ENCODE measurements at places on chromosomes 12 and 14. TPM values are rescaled to one million over a fixed set of nuclear protein-coding genes. Genes with fewer than 3 reads are reported as not detected.

Gene PTPRB
- 0.17 TPM for total RNA-seq

DNA sequence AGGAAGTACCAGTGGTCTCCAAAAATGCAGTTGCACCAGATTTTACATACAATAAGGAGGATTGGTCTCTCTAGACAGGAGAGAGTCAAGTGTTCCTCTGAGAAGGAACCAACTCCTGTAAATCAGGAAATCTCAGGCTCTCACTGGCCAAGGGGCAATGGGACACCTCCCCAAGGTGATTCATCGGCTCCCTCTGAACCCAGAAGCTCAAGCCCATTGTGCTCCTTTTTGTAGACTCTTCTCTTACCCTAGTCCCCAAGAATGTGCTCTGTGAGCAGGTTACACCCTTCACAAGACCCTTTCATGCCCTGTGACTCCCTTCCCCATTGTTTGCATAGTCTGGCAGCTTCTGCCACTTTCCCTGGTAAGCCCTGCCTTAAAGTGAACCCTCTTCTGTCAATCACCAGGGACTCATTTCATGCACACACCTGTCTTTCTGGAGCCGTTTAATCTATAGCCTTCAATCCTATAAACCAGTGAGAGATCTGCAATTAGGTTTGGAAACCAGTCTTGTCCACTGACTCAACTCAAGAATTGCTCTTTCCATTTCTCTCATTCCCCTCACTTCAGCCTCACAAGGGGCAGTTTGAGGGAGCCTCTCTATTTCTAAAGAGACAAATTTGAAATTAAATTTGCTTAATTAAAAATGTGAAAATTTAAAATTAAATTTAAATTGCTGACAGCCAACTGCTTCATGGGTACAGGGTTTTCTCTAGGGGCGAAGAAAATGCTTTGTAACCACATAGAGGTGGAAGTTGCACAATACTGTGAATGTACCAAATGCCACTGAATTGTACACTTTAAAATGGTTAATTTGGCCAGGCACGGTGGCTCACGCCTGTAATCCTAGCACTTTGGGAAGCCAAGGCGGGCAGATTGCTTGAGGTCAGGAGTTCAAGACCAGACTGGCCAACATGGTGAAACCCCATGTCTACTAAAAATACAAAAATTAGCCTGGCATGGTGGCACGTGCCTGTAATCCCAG lies 38.3 kb upstream of the LTA4H start:
- peak; percentile 60 for DNase-seq

Gene TMED8
- total RNA-seq, result 11.2 TPM

Gene HRK
- total RNA-seq, result 0.83 TPM

DNA sequence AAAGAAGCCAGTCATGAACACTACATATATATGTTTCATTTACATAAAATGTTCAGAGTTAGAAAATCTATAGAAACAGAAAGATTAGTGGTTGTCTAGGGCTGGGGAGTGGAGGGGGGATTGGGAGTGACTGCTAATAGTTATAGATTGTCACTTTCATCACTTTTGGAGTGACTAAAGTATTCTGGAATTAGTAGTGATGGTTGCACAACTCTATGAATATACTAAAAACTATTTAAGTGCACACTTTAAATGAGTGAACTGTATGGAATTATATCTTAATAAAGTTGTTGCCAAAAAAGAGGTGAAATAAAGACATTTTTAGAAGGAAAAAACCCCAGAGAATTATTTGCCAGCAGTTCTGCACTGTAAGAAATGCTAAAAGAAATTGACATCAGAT lies 9.5 kb downstream of the CATSPERB start:
- no peak for DNase-seq

DNA sequence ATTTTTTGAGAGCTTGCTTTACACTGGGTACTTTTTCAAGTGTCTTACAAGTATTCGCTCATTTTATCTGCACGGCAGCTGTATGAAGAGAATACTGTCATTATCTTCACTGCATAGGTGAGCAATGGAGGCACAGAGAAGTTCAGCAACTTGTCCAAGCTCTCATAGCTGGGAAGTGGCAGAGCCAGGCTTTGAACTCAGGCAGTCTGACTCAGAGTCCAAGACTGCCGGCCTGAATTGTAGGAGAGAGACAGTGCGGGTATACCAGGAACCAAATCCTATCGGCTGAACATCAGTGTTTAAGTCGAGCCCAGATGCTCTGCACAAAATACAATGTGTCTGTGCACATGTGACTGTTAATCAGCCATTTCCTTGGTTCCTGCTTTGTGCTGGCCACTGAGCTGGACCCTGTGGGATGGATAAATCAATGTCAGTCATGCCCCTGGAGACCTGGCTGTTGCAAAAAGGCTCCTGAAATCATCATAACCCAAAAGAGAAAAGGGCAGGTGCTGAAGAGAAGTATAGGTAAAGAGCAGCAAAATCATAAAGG lies 474.6 kb downstream of the DPF3 start:
- no peak for DNase-seq

- peak; percentile 36 for DNase-seq
Observed at GRCh38 chr12:78403136-78403535, 461.4 kb upstream of the SYT1 start.

DNA sequence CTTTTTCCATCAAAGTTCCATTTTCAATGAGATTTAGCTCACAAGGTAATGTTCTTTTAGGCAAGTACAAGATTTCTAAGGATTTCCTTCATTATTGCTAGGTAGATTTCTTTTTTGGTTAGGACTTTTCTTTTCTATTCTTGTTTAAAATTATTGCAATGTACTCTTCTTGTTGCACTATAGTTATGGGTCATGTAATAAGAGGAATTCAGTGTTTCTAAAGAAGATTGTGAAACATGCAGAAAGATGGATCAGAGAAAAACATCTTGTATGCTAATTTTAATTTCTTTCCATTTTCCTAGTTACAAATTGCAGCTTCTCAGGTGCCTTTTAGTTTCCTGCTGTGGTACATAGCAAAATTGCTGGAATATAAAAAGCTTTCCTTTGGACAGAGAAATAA lies 56.1 kb downstream of the BTG1 start:
- DNase-seq, result no peak

DNA sequence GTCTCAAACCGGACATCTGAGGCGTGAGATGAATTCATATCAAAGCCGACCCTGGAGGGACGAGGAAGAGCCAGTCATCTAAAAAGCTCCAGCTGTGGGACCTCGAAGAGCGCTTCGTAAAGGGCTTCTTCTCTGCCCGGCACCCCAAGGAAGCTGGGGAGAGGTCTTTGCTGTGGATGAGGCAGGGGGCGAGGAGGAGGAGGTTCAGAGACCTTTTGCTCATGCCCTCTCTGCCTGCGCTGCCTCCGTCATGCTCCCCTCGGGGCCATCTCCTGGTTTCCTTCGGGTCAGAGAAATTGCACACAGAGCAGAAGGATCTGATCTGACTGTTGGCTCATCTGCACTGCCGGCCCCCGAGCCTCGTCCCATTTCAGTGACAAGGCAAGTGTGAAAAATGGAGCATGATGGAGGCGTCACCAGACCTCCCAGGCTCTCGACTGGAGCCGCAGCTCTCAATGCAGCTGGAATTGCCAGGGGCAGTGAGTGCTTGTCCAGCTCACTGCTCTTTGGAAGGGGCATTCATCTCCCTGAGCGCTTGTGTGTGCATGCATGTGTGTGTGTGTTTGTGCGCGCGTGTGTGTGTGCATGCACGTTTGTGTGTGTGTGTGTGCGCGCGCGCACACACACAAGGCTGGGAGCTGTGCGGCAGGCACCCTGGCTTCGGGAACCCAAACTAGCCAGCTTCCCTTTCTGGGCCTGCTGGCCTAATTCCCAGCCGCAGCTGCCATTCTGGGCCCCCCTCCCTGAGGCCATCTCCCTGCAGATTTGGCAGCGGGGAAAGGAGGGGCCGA lies 9.2 kb downstream of the CABP1 start:
- DNase-seq, result no peak

DNA sequence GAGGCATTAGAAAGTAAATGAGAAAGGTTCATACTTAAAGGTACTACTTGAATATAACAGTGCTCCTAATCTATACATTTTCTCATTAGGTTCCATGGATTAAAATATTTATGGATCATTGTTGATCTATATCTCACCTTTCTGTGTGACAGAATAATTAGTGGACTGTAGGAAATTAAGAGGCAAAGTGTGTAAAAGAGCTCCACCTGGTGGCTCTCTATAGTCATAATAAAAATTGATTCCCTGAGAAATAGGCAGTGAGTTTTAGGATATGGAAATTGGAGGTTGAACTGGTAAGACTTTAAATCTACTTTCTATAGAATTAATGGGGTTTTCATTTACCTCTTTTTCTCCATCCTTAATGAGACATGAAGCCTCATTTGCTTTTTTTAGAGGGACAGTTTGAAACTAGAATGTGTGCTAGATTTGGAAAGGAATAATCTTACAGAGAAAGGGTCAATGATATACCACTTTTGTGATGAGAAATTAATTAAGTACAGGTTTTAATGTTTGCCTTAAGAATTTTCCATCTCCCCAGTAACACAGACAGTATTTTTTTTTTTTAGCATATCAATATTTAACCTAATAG lies 11.8 kb upstream of the DERA start:
- no peak for DNase-seq

Gene CELA1
- not detected for total RNA-seq

Gene ATP2B1
- total RNA-seq, result 63.8 TPM

DNA sequence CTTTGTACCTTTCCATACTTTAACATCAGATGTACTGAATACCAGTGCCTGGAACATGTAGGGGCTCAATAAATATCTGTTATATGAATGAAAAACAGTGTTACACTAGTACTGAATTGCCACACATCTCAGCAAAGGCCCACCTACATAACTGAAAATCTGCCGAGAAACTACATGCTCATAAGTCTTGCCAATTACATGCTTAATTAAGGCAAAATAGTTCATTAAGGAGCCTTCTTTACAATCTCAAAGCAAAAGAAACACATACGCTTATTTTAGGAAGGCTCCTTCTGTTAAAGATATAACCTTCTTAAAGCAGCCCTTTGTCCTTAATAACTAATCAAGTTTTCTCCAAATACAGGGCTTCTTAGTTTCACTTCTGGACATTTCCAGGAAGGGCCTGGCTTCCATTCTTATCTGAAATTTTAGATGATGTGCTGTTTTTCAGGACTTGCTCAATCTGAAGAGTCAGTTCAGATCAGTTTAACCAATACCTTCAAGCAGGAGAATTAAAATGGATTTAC lies 11.5 kb downstream of the LIMA1 start:
- DNase-seq, result no peak

Gene LBHD2
- not detected for total RNA-seq

Gene HOTAIR
- total RNA-seq, result not detected

Gene LMNTD1
- 0.33 TPM for total RNA-seq

Gene TAS2R9
- not detected for total RNA-seq

- peak; percentile 10 for DNase-seq
Observed at GRCh38 chr14:58571769-58572472, 65.8 kb upstream of the DACT1 start.

DNA sequence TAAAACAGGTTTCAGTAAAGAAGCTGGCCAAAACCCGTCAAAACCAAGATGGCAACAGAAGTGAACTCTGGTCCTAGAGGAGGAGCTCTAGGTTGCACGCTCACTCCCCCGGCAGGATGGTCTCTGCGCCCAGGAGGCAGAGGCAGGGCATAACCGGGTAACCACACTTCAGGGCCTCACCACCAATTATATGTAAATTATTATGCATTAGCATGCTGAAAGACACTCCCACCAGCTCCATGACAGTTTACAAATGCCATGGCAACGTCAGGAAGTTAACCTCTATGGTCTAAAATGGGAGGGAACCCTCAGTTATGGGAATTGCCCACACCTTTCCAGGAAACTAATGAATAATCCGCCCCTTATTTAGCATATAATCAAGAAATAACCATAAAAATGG lies 20.1 kb upstream of the SLC6A12 start:
- no peak for DNase-seq

DNA sequence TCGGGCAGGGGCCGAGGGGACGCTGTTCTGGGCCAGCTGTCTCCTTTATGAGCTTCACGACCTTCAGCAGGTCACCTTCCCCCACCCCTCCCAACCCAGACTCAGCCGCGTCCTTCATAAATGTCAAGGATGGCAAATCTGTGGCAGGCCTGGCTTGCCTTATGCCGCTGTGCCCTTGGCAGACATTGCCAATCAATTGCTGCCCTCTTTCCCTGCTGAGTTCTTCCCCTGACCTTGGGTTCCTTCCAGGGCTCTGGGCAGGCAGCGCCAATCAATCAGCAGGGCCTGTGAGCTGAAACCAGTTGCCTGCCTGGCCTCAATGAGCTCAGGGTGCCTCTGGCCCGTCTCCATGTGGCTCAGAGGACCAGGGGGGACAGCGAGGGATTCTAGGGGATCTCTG lies 7.7 kb downstream of the FAM222A start:
- DNase-seq, result no peak

DNA sequence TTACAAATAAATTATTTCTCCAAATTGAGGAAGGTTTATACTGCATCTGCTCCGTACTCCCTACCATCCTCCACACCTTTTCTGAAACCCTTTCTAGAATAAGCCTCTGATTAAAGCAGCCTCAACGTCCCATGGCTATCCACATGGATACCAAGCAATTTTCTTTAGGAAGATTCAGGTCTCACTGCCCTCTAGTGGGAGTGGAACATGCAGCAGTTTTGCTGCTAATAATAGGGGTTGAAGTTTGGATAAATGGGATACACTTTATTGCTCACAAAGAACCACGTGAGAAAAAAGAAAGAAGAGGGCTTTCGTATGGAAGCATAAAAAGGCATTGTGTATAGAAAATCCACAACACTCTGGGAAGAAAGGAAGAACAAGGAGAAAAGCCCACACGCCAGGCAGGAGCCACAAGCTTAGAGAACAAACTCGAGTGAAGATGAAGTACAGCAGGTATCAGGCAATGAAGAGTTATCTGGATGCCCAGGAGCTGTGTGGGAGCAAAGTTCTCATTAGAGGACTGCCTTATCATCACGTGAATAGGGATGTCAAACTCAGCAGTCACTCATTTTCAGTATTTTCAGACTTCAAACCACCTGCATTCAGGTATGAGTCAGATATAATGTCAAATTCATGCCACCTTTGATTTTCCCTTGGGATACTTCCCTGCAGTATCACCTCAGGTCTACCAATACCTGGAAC lies 45.8 kb downstream of the CCER1 start:
- DNase-seq, result peak; percentile 46

DNA sequence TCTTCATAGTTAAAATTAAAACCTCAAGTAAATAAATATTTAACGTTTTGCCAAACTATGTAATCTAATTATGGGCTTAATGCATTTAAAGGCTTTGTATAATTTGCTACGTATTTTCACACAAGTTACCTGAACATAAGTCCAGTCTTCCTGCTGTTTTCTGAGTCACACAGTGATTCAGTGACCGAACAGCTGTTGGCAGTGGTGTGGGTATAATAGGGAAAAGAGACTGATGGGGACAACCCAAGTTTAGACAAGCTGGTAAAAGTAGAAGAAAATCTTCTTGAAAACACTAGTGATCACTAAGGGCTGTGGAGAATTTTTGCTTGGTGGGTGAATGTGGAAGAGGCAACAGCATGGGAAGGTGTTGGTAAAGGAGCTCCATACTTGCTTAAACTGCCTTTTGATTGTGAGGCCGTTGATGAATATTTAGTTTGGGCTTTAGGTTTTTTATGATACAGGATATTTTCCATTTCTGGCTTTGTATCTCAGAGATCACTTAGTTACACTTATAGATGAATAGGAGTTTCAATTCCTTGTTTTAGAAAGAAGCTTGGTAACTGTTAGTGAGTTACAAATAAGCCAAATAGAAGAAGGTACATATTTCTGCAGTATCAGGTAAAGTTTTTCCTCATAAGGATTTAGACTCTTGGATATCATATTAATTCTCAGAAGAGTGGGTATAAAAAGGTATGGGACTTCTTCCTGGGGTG lies 23.9 kb downstream of the LRRK2 start:
- DNase-seq, result peak; percentile 76

- DNase-seq, result no peak
Observed at GRCh38 chr14:78164226-78164853, 5.8 kb upstream of the NRXN3 start.
